EH (cell line): ENCODE measurements at places on chromosomes 2 and 18.

DNA sequence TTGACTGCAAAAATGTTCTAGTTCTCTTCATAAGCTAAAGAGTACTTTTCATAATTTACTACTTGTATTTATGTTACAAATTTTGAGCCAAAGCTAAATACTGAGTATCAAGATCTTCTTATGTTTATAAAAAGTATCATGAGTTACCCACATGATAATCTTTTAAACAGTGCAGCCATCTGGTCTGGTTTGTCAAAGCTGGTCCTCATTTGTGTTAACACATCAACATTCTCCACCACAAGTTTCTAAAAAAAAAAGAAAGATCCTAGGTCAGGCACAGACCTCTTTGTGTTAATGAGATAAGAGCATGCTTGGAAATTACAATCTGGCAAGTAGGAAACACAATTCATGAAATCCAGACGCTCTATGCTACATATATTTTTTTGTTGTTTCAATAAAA is 75.5 kb upstream of the FRZB start:
- no peak for DNase-seq

DNA sequence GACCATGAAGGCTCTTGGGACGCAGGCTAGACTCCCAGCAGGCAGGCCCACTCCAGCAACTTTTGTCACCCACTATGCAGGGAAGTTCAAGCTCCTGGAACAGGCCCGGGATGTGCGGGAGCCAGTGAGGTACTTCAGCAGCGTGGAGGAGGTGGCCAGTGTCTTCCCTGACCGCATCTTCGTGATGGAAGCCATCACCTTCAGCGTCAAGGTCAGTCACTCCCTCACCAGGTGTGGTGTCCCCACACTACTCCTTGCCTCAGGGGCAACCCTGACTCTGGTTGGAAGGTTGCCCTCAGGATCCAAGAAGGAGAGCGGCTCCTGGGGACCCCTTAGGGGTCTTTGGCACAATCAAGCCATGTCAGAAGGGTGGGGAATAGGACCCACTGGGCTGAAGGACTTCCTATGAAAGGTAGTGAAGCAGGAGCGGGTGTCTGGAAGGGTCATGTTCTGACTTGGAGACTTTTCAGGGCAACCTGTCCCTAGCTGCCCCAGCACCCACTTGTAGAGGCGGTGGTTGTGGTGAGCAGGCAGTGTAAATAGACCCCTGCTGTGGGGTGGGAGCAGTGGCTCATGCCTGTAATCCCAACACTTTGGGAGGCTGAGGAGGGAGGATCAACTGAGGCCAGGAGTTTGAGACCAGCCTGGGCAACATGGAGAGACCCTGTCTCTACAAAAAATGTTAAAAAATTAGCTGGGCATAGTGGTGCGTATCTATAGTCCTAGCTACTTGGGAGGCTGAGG is 10.2 kb downstream of the GAREM2 start:
- no peak for DNase-seq

GRCh38 chr2:113117541-113118262 is 9.7 kb upstream of the IL1RN start:
- DNase-seq = peak; percentile 88

DNA sequence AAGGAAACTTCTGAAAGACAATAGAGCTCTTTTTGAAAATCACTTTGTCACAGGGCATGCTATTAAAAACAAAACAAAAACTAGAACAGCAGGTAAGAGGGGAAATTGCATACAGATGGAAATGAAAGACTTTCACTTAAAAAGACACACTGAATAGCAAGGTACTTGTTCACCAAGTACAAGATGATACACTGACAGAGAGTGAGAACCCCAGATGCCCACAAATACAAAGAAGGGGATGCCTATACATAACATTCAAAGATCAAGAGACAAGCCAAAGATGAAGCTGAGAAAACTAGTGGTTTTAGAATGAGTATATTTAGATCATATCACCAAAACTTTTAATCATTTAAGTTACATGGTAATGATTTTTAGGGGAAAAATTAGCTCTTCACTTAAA is 60.7 kb downstream of the ASXL2 start:
- no peak for DNase-seq

DNA sequence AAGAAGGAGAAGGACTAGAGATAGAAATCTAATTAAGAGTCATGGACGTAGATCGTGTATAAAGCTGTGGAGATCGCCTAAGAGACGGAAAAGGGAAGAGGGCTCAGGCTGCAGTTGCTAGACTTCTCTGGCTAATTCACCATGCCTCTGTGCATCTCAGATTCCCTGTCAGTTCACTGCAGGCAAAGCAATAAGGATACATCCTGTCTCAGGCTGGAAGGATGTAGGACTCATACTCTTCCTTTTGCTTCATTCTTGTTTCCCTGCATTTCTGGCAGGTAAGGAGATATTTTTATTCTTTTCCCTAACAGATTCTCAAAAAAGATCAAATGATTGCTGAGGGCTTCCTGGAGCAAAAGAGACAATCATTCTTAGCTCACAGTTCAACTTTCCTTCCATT is 112.5 kb downstream of the AP1S3 start:
- peak; percentile 42 for DNase-seq

DNA sequence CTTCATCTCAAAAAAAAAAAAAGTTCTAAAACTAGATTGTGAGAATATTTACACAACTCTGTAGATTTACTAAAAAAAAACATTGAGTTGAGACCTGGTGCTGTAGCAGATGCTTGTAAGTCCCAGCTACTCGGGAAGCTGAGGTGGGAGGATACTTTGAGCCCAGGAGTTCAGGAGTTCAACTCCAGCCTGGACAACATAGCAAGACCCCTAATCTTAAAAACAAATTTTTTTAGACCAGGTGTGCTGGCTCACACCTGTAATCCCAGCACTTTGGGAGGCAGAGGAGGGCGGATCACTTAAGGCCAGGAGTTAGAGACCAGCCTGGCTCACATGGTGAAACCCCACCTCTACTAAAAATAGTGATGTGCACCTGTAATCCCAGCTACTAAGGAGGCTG is 108.9 kb downstream of the MEMO1 start:
- no peak for DNase-seq

DNA sequence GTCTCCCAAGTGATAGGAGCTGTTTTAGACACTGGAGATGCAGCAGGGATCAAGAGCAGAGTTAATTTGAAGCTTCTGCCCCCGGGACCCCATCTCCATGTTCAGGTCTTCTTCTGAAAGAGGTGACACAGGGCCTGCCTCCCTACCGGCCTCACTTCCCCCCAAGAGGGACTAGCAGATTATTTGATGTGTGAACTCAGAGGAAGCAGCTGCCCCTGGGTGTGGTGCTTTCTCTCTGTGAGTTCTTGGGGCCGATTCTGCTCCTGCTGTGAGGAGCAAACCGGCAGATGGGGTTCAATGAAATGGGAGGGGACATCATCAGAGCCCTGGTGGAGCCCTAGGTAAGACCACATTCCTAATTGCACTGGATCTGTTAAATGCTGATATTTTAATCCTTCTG is 193.4 kb downstream of the FBXO15 start:
- no peak for DNase-seq

GRCh38 chr18:57113799-57114420 is 33.0 kb upstream of the BOD1L2 start:
- DNase-seq = no peak

DNA sequence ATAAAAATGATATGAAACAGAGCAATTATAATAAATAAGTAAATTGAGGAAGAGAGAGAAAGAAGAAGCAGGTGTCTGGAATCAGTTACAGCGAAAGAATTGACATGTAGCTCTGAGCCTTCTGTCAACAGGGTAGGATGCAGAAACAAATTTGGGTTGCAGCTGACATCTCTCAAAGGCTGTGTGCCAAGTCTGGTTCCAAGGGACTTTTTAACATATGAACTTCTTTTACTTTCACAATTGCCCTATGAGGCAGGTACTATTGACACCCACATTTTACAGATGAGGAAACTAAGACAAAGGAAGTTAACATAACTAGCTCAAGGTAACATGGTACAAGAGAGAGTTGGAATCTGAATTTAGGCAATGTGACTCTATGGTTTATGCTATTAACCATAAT is 260.0 kb downstream of the ASXL3 start:
- no peak for DNase-seq

GRCh38 chr18:74278058-74278457 is 13.7 kb downstream of the CYB5A start:
- no peak for DNase-seq

- peak; percentile 65 for DNase-seq
Measured at GRCh38 chr2:145421841-145422240, 901.9 kb upstream of the ZEB2 start.

- peak; percentile 71 for DNase-seq
Measured at GRCh38 chr2:74530239-74531187, 780 bp downstream of the HTRA2 start.

- peak; percentile 64 for DNase-seq
Measured at GRCh38 chr18:79123948-79124347, 54.8 kb downstream of the ATP9B start.

DNA sequence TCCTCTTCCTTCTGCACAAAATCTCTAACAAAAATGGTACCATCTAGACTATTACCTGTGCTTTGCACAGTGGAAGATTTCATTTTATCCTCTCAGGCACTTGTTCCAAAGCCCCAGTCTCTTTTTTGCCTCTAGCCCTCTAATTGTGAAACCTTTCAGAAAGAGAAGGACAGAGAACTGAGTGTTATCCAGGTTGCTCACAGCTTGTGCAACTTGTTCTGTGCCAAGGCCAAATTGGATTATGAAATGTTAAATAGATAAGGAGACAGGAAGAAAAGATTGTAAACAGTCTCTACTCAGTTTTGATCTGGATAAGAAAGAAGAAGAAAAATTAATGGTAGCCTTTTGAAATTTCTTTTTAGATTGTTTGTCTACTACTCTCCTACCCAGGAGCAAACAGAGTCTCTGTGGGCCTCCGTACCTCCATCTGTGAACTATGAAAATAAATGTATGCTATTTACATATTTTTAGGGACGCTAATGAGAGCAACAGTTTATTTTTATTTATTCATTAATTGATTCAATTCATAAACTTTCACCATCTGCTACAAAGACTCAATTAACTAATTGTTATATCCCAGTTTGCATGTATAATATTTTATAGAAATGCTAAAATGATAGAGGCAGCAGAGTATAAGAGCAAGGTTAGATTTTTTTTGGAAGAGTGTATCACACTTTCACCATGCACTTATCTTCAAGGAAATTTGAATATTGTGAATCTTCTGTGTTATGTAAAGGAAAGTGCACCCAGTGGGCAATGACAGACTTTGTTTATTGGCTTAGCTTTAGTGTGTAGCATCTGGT is 339.0 kb upstream of the ETAA1 start:
- no peak for DNase-seq

- DNase-seq = no peak
Measured at GRCh38 chr18:70246061-70246466, 40.6 kb upstream of the RTTN start.

DNA sequence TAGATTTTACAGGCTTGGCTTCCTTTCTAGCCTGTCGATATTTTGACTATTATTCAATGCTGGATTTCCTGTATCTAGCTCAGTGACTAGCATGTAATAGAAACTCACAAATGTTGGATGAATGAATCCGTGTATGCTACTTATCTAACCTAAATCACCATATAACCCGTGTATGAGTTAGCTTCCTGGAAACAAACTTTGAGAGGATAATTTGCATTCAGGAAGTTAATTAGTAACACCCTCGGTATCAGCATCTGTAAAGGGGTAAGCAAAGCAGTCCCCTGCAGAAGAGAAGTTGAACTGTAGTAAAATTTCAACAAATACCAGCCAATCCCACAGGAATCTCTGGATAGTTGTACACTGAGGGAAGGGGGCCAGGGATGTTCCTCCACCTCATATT is 269.4 kb upstream of the LRATD1 start:
- no peak for DNase-seq

- no peak for DNase-seq
Measured at GRCh38 chr2:41294331-41294730, 753.5 kb upstream of the PKDCC start.
